ENCODE measurements at places on chromosomes 12 and 14.

- DNase-seq: no peak
Measured at GRCh38 chr12:122031342-122032216, 9.9 kb downstream of the BCL7A start.

DNA sequence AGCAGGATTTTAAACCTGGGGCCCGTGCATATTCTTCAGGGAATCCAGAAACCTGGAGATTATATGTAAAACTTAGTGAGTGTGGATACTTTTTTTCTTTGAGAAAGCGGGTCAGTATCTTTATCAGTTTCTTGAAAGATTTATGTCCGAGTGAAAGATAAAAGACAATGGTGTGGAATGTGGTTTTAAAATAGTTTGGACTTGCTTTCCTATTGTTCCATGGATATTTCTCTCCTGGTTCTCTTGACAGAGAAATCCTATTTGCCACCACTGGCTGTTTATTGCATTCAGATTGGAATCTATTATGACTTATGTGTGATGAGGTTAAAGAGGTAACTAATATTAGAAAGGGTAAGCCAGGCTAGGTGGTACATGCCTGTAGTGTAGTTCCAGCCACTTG, 27.4 kb downstream of the KTN1 start:
- no peak for DNase-seq

DNA sequence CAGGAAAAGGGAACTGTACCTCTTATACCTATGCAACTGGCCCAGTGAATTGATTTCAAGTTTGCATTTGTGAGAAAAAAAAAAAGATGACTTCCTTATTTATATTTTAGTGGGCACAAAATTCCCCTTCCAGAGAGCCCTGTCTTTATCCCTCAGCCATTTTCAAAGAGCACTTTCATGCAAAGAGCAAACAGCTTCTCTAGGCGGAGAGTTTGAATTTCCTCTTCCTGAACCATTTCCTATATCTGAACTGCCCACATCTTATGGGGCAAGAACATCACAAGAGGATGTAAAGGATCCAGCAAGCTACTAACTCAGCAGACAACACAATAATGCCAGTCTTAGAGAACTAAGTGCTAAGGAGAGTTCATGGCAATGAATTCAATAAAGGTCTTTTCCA, 22.3 kb upstream of the PLXNC1 start:
- DNase-seq: no peak

GRCh38 chr12:57142727-57143126, 4.7 kb downstream of the LRP1-AS start:
- DNase-seq: no peak

DNA sequence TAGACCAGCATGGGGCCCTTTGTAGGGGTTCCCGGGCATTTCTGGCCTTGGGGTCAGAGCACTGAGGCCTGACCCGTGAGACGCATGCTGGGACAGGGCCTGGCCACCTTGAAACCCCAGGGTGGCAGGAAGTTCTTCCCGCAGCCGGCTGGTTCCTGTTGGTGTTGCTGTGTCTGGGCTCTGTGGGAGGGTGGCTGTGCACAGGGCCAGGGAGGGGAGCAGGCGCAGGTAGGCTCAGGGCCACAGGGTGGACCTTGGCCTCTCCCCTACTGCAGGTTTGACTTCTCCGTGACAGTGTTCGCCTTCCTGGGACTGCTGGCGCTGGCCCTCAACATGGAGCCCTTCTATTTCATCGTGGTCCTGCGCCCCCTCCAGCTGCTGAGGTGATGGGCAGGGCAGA, 48.2 kb downstream of the SLC8B1 start:
- DNase-seq: no peak

- DNase-seq: no peak
Measured at GRCh38 chr12:267581-268482, 5.2 kb upstream of the SLC6A13 start.

- DNase-seq: no peak
Measured at GRCh38 chr12:128353301-128353700, 86.3 kb downstream of the TMEM132C start.

DNA sequence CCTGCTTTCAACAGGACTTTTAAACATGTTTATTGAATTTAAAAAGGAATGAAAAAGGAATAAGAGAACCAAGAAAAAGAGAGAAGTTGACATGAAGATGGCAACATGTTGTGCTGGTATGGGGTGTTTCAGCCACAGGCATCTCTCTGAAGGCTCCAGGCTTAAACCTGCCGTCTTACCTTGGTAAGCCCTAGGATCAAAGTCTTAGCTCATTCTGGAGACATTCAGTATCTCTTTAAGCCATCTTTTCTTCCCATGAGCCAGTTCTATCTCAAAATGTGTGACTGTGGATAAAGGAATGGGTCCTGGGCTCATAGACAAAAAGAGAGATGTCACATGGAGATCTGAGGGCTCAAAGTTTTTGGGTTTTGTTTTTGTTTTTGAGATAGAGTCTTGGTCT, 1.6 kb upstream of the TFCP2 start:
- DNase-seq: no peak

DNA sequence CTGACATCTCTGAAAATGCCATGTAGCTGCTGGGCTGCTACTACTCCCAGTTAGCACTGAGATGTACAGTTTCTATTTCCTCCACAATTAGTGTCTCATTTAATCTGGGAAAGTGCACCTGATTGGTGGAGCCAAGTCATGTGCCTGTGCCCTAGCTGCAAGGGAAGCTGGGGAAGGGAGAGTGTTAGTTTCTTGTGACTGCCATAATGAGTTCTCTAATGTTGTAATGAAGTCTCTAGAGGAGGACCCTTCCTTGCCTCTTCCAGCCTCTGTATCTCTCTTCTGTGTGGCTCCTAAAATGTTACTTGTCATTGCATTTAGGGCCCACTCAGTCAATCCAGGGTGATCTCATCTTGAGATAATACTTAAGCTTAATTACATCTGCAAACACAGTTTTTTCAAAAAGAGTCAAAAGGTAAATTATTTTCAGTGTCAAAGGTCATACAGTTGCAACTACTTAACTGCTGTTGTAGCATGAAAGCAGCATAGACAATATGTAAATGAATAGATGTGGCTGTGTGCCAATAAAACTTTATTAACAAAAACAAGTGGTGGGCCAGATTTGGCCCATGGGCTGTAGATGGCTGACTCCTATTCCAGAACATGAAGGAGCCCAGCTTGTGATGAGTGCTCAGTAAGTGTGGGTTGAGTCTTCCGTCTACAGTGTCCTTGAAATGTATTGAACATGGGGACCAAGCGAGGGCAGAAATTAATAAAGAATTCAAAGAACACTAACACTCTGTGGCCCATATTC, 137.2 kb upstream of the MAP1LC3B2 start:
- DNase-seq: no peak

DNA sequence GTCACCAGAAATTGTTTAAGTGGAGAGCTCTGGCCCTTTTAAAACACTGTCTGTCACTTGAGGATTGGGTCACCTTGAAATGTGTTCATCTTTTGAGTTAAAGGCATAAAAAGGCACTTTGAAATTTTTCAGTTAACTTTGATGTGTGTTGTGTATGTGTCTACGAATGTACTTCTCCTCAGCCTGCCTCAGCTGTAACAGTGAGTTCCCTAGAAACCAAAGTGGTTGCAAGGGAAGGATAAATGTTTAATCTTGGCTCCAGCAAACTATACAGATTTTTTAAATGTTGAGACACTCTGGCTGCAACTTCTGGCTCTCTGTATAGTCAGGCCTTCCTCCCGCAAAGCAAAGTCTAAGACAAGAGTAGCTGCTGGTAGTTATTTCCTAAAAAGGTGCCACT, 8.3 kb downstream of the DERA start:
- DNase-seq: no peak

DNA sequence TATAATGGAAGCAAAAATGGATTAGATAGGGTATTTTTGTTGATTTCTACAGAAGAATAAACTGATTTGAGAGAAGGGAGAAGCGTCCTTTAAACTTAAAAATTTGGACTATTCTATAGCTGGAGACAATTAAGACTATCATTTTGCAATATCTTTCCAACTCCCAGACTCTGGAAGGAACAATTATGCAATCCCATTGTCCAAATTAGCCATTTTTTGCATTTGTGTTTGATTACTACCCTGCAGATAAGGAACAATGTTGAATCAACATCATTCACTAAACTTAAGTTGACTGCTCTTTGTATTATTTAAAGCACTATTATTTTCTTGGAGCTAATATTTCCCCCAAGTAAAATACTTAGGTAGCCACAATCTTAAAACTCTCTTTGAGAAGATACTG, 34.8 kb upstream of the SELPLG start:
- no peak for DNase-seq

- no peak for DNase-seq
Measured at GRCh38 chr12:20508359-20508758, 140.0 kb downstream of the PDE3A start.

- no peak for DNase-seq
Measured at GRCh38 chr12:47488888-47489287, 216.9 kb downstream of the RPAP3 start.

- DNase-seq: no peak
Measured at GRCh38 chr12:6033546-6033945, 88.5 kb upstream of the ANO2 start.

DNA sequence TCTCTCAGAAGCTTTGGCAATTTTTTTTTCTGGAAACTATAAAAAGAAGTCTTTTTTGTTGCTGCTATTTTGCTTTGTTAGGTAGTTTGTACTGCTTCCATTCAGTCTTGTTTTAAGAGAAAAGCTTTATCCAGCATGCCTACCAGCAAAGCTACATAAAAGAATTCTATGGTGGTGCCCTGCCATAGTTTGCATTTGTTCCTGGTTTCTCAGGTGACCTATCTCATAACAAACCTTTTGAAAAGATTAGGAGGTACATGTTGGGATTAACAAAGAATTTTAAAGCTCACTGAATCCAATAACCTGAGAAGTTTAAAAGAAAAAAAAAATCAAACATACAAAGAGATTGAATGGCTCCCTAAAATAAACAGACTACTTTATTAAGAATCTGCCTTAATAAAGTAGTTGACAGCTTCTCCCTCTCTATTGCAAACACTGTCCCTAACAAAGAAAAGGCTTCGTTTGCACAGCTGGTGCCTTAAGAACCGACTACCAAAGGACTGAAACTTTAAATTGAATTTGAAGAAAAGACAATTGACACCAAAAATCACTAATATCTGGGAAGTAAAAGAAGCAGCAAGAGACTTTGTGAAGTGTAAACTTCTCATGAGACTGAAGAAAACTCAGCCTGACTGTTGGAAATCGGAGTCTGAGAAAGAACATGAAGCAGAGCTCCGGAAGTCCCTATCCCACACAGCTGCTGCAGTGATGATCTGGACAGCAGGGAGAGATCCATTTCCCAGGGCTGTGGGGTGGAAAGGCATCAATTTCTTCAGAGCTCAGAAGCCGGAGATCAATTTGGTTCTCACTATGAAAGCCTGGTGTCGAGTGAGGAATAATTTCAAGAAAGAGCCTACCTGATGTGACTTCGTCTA, 102.7 kb upstream of the PLEKHA5 start:
- no peak for DNase-seq

- no peak for DNase-seq
Measured at GRCh38 chr14:74647678-74648461, 35.8 kb upstream of the LTBP2 start.

- DNase-seq: no peak
Measured at GRCh38 chr12:98725476-98726247, 80.6 kb downstream of the APAF1 start.

GRCh38 chr12:113183030-113183589, 2.2 kb downstream of the DDX54 start:
- no peak for DNase-seq

GRCh38 chr14:65957631-65958205, 528.5 kb upstream of the CCDC196 start:
- DNase-seq: no peak

DNA sequence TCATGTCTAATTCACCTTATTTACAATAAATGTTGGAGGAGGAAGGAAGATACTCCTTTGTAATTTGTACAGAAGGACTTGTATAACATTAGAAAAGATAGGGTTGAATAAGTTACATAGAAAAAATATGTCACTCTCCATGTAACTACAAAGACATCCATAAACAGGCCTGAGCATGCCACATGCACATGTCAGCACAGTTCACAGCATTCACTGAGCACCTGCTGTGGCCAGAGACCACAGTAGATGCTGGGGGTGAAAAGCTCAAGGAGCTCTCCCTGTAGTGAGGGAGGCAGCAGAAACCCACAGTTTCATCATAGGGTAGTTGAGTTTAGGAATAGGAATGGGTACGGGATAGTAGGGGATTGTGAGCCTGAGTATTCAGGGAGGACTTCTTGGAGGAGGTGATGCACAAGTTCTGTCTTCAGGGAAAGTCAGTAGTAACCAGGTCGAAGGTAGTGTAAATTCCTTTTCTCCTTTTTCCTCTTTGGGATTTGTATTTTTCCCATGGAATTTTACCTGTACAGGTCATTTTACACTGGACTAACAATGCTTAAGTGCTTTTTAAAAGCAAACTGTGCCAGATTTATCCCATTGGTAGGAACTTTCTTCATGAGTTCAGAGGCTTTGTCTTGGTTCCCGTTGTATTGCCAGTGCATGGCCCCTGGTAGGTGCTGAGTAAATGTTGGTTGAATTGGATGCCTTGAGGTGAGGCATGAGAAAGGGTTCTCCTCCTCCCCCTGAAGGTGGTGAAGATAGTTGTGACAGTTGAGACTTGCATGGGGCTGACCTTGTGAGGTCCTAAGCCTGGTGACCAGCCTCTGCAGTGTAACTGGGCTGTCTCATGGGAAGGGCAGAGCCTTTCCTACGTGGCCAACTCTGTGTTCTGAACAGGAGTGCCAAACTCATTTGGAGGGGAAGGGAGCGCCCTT, 20.2 kb downstream of the PRKCH start:
- no peak for DNase-seq

GRCh38 chr12:7905071-7905470, 30.9 kb downstream of the SLC2A3 start:
- DNase-seq: no peak

DNA sequence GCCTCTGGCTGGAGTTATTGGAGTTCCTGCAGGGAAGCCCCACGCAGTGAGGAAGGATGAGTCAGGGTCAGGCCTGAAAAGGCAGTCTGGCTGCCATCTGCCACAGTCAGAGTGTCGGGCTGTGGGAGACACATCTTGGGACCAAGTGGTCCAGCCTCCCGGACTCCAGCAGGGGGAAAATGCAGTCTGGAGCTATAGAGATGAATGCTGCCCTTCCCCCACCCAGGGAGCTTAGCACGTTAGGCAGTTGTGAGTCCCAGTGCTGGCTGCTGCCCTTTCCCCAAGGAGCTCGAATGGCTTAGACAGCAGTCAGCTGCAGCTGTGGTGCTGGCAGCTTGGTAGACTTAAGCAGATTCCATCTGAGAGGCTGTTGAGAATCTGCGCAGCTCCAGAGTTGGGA, 8.2 kb upstream of the NTS start:
- no peak for DNase-seq

DNA sequence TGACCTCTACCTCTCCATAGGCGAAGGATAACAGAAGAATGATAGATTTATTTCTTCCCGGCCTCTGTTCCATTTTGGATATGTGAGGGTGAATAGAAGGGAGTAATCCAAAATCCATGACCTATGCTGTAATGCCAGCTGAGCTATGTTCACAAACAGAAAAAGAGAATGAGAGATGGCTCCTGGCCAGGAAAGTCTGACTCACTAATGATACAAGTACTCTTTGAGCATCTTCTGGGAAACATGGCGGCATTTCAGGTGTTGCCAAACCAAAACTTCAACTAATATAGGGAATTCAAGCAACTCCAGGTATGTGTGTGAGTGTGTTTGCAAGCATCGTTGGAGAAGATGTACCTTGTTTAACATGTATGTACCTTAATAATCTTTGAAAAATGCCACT, 55.1 kb downstream of the MED13L start:
- no peak for DNase-seq

- DNase-seq: no peak
Measured at GRCh38 chr14:92586963-92587699, 73.5 kb downstream of the RIN3 start.
